ENCODE measurements at places on chromosomes 6 and 20. TPM values are rescaled to one million over a fixed set of nuclear protein-coding genes. Genes with fewer than 3 reads are reported as not detected.

DNA sequence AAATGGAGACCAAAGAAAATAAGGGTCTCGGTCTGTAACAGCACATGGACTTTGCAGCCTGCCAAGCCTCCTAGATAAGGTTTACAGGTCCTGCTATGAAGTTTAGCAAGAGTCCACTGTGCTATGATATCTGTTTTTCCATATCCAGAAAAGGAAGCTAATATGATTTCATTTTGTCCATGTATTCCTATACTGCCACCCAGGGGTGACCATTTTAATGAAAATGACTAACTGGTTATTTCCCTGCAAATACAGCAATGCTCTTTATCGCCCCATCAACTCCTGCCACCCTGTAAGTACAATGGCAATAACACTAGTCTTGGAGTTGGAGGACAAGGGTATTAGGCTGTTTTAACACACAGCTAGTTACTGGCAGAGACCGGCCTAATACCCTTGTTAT is 115.2 kb upstream of the GLP1R start:
- no peak for DNase-seq

DNA sequence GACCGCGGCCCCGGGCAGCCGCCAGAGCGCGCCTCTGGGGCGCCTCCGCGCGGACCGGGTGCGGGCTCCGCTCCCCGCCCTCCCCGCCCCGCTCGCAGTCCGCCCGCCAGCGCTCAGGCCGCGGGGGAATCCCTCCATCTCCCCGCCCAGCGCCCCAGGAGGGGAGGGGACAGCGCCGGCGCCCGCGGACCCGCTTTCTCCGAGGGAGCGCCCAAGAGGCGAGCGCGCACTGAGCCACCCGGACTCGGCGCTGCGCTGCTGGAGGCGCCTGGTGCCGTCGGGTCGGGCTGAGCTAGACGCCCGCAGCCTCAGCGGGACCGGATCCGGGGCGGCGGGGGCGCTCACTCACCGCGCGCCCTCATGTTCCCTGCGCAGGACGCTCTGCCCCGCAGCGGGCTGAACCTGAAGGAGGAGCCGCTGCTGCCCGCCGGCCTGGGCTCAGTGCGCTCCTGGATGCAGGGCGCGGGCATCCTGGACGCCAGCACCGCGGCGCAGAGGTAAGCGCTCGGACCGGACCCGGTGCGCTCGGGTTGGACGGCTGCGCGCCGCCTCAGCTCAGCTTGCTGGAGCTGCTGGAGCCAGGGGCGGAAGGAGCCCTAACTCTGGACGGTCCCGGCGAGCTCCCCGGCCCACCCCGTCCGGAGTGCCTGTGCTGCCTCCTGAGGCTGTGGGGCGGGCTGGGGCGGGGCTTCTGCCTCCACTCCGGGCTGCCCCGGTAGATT is 867 bp downstream of the EBF4 start:
- peak; percentile 59 for DNase-seq

DNA sequence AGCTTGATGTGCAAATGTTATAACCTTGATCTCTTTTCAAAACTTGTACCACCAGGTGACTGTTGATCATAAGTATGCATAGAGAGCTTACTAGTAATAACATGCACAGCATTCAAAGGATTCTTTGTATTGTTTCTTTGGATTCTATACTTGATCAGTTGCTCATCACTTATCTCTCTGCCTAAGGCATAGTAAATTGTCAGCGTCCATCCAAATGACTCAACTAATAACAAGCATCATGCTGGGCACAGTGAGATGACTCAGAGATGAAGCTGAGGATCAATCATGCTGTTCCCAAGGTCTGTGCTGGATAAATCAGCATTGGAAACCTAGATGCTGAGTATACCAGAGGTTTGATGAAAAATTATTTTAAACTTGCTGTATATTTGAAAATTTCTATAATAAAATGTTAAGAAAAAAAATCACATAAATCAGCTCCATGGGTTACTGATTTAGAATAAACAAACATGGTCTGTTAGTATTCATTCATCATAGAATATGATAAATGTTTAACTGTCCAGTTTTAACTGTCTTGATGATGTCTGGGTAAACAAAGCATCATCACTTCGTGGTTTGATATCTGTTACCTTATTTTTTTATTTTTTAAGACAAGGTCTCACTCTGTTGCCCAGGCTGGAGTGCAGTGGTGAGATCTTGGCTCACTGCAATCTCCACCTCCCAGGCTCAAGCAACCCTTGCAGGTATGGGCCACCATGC is 45.6 kb upstream of the SGK1 start:
- DNase-seq: no peak

GRCh38 chr20:2657241-2657640 is 4.8 kb downstream of the NOP56 start:
- DNase-seq: no peak

DNA sequence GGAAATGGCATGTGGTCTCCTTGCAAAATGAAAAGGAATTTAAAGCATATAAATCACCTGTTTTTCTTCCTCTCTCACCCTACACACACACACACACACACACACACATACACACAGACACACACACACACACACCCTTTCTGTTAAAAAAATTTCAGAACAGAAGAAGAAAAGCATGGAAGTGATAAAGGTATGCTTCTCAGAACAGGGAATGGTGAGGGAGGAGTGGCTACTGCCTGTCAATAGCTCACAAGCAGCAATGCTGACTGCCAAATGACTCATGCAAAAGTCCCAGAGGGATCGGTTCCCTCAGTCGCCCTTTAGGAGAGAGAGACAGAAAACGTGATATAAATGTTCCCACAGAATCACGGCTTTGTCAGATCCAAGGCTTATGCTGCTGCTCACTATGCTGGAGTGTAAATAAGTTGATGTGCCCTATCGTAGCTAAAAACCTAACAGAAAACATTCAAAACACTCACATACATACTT is 102.6 kb downstream of the IBTK start:
- DNase-seq: no peak

GRCh38 chr6:119129148-119129967 is 50.9 kb upstream of the FAM184A start:
- peak; percentile 34 for DNase-seq

SMIM29 gene
- total RNA-seq: 35.5 TPM

EYA2 gene
- total RNA-seq: not detected

OXT gene
- 1.6 TPM for total RNA-seq
